ENCODE measurements at places on chromosomes 7 and 10.
A peak's percentile ranks its signal among the peaks of the same experiment; 100 is the strongest.

- DNase-seq: no peak
Observed at GRCh38 chr10:112634096-112634830, 187.2 kb downstream of the VTI1A start.

- peak; percentile 8 for DNase-seq
Observed at GRCh38 chr10:130108934-130109604, 1.6 kb downstream of the C10orf143 start.

DNA sequence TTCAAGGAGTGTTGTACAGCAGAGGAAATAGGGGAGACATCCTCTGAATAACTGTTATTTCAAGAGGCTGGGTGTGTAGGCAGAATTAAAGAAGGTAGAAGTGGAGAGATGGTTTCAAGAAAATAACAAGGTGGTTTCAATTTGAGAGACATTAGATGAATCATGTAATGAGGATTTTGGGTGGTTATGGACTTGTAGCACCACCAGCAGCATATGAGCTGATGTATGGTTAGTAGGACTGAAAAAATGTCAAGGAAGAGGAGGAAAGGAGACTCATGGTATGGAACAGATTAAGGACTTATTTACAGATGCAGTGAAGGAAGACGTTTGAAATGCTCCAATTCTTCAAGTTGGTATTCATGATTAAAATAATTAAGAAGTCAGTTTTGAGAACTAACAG, 166.2 kb downstream of the EXOC4 start:
- no peak for DNase-seq

DNA sequence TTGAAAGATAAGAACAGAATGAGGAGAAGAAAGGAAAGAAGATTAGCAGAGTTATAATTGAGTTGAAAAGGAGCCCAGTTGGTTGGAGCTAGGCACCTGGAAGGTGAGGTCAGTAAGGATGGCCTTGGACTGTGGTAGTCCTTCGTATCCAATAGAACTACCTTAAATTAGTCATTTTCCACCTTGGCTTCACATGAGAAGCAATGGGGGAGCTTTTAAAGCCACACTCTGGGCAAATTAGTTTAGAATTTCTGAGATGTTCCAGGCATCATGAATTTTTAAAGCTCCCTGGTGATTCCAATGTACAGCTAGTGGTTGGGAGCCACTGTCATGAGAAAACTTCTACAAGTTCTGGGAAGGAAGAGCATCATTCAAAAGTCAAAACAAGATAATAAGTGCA, 27.3 kb upstream of the CYP3A5 start:
- DNase-seq: no peak

GRCh38 chr10:72332423-72333111, 22.2 kb downstream of the DNAJB12 start:
- DNase-seq: no peak

GRCh38 chr10:72785409-72785808, 93.5 kb downstream of the MCU start:
- no peak for DNase-seq

- DNase-seq: no peak
Observed at GRCh38 chr10:121683816-121684215, 85.6 kb upstream of the FGFR2 start.

- no peak for DNase-seq
Observed at GRCh38 chr7:96921231-96921630, 84.1 kb upstream of the DLX6 start.
